ENCODE measurements at places on chromosomes 3 and 15.

GRCh38 chr3:58560771-58561311 is 16.4 kb downstream of the FAM107A start:
- DNase-seq: peak; percentile 96

DNA sequence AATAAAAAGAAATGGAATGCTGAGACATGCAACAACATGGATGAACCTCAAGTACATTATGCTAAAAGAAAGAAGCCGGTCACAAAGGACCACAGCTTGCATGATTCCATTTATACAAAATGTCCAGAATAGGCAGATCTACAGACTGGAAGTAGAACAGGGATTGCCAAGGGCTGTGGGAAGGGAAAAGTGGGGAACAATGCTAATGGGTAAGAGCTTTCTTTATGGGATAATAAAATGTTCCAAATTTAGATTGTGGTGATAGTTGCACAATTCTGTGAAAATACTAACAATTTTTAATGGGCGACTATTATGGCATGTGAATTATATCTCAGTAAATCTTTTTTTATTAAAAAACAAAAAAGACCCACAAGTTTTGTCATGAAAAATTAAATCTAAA is 106.2 kb downstream of the TMCO5A start:
- DNase-seq: no peak

GRCh38 chr15:42057799-42058646 is 36.3 kb downstream of the PLA2G4D start:
- no peak for DNase-seq

GRCh38 chr3:30508339-30508738 is 98.1 kb upstream of the TGFBR2 start:
- no peak for DNase-seq

DNA sequence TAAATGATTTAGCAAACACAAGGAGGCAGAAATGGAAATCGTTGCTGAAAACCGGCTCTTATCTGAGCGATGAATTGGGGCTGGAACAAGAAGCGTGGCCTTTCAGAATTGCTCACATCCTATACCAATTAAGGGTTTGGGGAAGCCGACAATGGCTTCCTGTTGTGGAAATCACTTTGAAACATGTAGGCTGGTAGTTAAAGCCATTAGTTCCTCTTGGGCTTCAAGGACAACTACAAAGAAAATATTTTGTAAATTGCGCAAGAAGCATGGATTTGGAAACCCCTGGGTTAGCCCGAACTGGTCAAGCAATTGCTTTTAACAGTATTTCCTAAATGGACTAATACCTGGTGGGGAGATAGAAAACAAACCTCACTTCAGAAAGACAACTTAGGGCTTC is 182.4 kb downstream of the ADAMTS9 start:
- no peak for DNase-seq

DNA sequence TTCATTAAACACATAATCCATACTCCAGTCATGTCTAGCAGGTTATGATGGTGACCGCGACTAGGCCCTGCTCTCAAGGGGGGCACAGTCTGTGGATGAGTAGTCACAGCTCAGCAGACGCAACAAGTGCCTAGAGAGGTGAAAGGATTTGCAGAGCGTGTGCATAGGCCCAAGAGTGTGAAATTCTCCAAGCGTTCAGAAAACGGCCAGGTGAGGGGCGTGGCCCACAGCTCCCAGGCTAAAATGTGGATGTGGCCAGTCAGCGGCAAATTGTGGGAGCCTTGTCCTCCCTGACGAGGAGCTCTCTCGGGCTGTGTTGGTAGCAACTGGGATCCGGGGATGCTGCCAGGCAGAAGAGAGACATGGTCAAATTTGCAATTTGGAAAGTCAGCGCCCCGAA is 46.4 kb upstream of the TSEN2 start:
- no peak for DNase-seq

DNA sequence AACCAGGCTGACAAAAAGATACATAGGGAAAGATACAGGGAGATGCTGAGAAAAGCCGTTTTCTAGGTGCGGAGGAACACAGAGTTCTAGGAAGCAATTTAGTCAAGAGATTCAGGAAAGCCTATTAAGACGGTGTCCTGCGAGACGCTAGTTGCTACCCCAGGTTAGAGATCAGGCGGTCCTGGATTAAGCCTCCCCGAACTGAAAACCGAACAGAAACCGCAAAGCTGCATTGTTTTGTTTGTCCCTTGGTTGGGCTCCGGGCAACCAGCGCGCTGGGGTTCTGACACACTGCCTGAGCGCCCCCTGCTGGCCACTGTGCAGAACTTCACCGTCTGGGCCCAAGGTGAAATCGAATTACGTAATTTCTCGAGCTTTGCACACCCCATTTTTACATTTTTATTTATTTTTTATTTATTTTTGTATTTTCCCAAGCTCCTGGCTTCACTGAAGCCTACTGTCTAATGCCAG is 37.3 kb upstream of the NDUFB4 start:
- peak; percentile 73 for DNase-seq

GRCh38 chr3:194951931-194952582 is 266.4 kb downstream of the FAM43A start:
- DNase-seq: no peak

GRCh38 chr15:82894971-82895520 is 57.5 kb downstream of the HOMER2 start:
- DNase-seq: no peak

GRCh38 chr3:185960522-185961288 is 22.9 kb upstream of the TRA2B start:
- no peak for DNase-seq

DNA sequence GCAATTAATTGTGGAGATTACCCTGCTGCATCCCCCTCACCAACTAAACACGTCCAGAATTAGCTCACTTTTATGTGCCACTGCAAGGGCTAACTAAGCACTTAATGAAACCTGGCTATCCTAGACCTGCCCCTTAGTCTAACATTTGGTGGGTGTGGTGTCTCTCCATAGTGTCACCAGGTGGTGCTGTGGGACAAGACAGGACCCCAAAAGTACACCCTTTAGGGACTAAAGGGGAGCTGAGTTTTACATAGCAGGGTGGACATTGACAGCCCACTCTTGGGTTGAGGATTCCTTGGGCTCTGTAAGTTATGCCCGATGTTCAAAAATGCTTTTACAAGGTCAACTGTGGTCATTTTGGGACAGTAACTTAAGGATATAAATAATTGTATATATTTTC is 5.7 kb downstream of the DUT start:
- no peak for DNase-seq

GRCh38 chr3:54122324-54123002 is at the start of gene CACNA2D3:
Gene CACNA2D3 (plus strand): TSS chr3:54122552.
- DNase-seq: peak; percentile 17

DNA sequence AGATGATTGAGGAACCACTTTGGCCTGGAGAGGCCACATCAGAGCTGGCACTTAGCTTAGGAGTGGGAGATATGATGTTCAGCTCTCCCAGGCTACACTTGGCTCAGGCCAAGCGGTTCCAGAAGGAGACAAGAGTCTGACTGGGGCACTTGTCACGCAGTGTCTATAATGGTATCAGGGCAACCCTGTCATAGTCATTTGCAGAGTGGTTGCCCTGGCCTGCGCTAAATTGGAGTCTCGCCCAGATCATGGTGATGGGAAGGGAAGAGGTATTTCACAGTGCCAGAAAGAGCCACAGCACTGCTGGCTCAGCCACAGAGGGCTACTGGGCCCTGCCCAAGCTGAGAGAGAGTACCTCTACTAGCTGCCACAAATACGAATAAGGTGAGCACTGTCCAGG is 186.9 kb upstream of the CRBN start:
- no peak for DNase-seq

GRCh38 chr3:42850263-42850662 is 25.4 kb downstream of the CYP8B1 start:
- no peak for DNase-seq

GRCh38 chr3:154050216-154050615 is 71.0 kb upstream of the ARHGEF26 start:
- no peak for DNase-seq

- DNase-seq: peak; percentile 9
Measured at GRCh38 chr3:189502676-189503257, 128.4 kb upstream of the TP63 start.

GRCh38 chr3:45761831-45762230 is 34.5 kb downstream of the SLC6A20 start:
- no peak for DNase-seq

- peak; percentile 50 for DNase-seq
Measured at GRCh38 chr3:100634493-100635272, 25.3 kb downstream of the ADGRG7 start.

- no peak for DNase-seq
Measured at GRCh38 chr15:73371812-73372211, 3.1 kb upstream of the HCN4 start.

DNA sequence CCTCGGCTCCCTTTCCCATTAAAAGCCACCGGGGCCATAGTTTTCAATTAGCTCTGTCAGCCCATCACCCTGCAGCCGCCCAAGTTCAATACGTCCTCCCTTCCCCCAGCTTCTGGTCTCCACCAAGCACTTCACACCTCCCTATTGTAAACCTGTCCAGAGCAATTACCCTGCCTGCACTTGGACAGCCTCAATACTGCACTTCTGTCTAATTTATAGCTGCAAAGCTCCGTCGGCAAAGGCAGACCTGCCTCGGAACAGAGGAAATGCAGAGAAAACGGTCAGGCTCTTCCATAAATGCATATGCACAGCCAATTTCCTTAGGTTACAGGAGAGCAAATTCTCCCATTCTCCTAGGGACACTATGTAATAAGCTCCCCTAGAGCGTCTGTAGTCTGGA is 21.9 kb downstream of the LRIG1 start:
- no peak for DNase-seq

- no peak for DNase-seq
Measured at GRCh38 chr3:180311242-180311641, 274.5 kb upstream of the PEX5L start.

GRCh38 chr3:160781402-160781801 is 25.4 kb downstream of the PPM1L start:
- no peak for DNase-seq

- no peak for DNase-seq
Measured at GRCh38 chr3:8182904-8183303, 318.7 kb upstream of the LMCD1 start.

- DNase-seq: no peak
Measured at GRCh38 chr3:1348547-1348946, 255.7 kb downstream of the CNTN6 start.

All from NCI-H226 (cell line).